ENCODE measurements at places on chromosomes 5 and 9.

- DNase-seq, result no peak
Measured at GRCh38 chr5:124730381-124730780, 16.1 kb downstream of the ZNF608 start.

DNA sequence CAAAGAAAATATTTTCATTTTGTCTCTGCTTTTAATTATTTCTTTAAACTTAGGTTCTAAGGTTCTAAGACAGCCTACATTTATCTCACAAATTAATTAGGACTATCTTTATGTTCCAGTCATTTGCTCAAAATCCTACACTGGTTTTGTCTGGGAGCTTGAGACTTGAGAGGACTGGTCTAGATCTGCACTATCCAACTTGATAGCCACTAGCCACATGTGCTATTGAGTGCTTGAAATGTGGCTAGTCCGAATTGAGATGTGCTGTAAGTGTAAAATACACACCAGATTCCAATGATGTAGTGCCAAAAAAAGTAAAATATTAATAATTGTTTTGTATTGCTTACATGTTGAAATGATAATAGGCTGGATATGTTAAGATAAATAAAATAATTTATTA, 7.2 kb downstream of the CDC37L1 start:
- no peak for DNase-seq

DNA sequence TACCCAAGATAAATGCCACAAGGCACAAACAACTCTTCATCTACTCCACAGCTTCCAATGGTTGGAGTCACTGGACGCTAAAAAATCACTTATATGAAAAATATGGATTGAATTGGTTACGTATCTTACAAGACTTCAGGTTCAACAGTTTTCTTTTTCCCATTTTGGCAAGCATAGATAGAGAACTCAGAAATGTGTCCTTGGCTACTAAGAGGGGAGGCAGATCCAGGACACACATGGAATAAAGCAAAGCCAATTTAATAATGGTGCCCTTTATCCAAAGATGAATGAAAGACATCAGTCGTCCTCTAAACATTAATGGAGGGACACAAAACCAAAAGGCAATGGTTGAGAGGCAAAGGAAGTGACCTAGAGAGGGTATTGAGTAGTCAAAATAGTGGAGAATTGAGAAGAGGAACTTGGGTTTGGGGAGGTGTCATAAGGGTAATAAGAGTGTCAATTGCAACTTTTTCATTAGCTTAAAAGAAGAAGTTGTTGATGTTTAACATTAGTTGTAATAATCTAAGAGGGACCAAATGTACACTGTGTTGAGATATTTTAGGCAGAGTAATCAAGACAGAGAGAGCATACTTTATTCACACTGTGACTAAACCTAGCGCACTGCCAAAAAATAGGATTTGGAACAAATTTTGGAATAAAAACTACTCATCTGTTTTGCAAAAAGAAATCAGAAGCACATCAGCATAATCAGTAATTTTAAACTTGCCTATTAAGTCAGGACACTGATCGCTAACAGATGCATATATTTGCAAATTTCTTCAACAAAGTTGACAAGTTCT, 308.2 kb downstream of the ARL15 start:
- no peak for DNase-seq

DNA sequence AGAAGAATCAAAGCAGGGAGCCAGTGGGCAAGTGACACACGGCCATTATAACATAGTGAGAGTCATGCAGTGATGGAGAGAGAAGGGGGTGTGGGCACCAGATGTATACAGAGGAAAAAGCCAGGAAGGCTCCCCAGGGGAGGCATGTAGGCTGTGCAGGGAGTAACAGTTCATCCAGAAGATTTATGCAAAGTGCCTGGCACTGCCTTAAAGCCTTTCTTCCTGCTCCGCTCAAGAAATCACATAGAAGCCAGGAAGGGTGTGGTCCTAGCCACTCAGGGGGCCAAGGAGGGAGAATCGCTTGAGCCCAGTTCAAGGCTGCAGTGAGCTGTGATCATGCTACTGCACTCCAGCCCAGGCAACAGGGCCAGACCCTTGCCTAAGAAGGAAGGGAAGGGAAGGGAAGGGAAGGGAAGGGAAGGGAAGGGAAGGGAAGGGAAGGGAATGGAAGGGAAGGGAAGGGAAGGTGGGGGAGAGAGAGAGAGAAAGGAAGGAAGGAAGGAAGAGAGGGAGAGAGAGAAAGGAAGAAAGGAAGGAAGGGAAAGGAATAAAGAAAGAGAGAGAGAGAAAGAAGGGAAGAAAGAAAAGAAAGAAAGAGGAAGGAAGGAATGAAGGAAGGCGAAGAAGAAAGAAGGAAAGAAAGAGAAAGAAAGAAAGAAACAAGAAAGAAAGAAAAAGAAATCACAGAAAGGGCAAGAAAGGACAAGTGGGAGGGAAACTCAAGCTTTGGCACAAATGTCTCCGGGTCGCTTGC, 89.8 kb downstream of the LHX2 start:
- no peak for DNase-seq

- no peak for DNase-seq
Measured at GRCh38 chr5:44365345-44365744, 23.9 kb downstream of the FGF10 start.

- DNase-seq, result no peak
Measured at GRCh38 chr9:20331095-20331685, 291.1 kb downstream of the MLLT3 start.

DNA sequence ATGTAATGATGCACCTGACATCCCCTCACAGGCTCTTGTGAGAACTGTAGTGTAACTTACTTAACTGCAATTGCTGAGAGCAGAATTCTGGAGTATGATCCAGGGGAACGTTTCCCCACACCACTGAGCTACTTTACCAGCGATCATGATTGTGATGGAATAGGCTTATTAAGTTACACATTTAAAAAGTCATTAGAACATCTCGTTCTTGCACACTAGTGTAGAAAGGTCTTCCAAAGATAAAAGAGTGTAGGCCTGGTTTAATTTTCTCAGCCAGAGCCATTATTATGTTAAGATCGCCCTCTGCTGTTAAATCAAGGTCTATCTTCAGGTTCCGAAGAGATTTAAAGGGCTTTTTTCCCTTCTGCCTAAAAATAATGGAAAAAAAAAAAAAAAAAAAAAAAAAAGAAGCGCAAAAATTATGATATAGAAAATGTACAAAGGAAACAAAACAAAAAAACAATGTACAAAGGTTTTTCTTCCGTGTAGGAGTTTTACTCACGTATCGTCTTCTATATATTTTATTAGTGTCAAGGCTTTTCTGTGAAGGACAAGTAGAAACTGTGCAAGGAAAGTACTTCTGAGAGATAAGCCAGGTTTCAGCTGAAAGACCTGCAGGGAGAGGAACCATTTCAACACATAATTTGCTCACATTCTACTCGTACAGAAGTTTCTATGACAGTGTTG, 18.6 kb upstream of the MOB3B start:
- no peak for DNase-seq

GRCh38 chr9:81473708-81474107, 215.6 kb downstream of the TLE1 start:
- no peak for DNase-seq

DNA sequence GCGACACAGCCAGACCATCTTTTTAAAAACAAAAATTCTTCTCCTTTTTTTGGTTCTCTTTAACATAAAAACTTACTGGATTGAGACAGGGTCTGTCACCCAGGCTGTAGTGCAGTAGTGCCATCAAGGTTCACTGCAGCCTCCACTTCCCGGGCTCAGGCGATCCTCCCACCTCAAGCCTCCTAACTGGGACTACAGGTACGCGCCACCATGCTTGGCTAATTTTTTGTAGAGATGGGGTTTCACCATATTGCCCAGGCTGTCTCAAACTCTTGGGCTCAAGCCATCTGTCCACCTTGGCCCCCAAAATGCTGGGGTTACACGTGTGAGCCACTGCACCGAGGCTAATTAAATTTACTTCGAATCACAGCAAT, 13.8 kb downstream of the HNRNPK start:
- no peak for DNase-seq

GRCh38 chr5:76299592-76299991, 103.5 kb upstream of the IQGAP2 start:
- no peak for DNase-seq

DNA sequence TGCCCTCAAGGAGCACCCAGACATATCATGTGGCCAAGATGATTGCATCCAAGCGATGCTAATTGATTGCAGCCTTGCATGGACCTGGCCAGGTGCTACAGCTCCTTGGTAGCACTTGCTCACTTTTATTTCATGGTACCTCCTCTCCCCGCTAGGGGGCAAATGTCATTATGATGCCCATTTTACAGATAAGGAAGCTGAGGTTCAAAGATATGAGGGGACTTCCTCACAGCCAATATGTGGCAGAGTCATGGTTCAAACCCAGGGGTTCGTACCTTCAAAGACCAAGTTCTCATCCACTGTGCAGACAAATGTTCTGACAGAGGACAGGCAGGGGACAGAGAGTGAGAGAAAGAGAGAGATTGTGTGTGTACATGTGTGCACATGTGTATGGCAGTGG, 21.9 kb upstream of the KCNMB1 start:
- no peak for DNase-seq

DNA sequence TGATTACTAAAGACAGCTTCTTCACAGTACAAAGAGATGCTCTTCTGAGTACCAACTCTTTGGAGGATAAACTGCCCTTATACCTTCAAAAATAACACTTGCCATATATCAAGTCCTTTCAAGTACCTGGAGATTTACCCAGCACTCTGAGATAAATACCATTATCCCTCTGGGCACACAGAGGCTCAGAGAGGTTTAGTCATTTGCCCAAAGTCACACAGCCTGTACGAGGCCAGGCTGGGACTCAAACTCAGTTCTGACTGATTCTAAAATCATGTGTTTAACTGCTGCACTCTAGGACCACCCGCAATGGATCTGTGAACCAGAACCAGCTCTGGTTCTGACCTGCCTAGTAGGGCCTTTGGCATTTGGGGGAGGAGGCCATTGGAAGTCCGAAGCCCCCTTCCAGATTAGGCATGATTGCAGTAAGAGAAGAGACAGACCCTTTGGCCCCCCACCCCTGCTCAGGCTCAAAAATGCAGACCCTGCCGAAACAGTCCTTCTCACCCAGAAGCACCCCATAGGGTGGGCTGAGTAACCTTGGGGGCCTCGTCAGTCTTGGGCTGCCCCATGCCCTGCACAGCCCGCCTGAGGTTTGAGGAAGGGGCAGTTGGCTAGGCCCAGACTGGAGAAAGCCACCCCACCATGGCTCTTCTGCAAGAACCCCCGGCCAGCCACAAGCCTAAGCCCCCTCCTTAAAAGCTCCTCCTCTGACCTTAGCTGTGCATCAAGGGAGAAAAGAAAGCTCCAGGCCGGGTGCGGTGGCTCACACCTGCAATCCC, 32.8 kb upstream of the IL17B start:
- no peak for DNase-seq
